ENCODE measurements at places on chromosomes 6 and 20.

DNA sequence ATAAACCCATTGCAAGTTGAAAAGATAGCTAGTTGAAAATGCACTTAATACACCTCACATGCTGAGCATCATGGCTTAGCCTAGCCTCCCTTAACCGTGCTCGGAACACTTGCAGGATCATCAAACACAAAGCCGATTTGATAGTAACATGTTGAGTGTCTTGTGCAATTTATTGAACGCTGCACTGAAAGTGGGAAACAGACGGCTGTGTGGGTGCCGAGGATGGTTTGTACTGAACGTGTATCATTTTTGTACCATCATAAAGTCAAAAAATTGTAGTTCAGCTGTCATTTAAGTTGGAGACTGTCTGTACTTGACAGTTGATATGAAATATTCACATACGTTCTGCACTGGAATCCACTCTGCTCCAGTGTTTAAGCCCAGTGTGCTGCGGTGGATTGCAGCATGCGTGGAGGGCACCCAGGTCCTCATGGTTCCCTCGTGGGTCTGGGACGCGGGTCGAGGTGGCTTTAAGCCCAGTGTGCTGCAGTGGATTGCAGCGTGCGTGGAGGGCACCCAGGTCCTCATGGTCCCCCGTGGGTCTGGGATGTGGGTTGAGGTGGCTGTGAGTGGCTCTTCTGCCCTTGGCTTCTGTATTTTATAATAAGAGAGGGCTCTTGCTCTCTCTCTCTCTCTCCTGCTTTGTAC is 77.0 kb downstream of the CDH4 start:
- no peak for DNase-seq

- no peak for DNase-seq
Observed at GRCh38 chr6:35561113-35561512, 48.4 kb upstream of the TULP1 start.

GRCh38 chr6:17352302-17352701 is 41.1 kb upstream of the CAP2 start:
- no peak for DNase-seq

DNA sequence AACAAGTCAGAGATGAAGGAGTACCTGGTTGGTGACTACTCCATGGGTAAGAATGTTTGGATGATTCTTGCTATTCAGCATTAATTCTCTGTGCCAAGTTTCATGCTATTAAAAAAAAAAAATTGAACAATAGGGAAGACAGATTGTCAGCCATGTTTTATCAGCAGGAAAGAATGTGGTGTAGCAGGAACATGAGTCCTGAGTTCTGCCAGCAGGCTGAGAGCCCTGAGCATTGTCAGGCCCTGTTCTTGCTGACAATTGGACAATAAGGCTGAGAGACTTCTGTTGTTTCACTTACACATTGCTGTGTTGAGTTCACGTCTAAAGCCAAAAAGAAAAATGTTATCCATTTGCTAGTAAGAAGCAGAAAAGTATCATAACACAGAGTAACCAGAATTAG is 70.4 kb upstream of the SMIM28 start:
- DNase-seq = no peak

DNA sequence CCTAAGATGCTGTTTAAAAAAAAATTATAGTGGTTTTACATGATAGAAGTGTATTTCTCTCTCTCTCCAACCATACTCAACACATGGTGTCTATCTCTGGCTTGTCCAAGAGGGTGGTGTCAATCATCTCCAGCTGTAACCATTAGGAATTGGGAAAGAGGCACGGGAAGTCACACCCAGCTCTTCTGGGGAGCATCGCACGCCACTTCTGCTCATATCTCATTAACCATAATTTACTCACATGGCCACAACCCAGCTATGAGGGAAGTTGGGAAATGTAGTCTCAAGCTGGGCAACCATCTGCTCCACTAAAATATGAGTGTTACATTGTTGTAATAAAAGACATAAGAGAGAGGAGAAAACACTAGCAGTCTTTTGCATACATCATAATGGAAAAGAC is 30.4 kb upstream of the TSHZ2 start:
- DNase-seq = no peak

- DNase-seq = peak; percentile 32
Observed at GRCh38 chr6:24775520-24776058, 852 bp downstream of the GMNN start.

- no peak for DNase-seq
Observed at GRCh38 chr6:33816911-33817310, 13.1 kb upstream of the MLN start.

- peak; percentile 69 for DNase-seq
Observed at GRCh38 chr6:35497571-35498421, 917 bp upstream of the TEAD3 start.

DNA sequence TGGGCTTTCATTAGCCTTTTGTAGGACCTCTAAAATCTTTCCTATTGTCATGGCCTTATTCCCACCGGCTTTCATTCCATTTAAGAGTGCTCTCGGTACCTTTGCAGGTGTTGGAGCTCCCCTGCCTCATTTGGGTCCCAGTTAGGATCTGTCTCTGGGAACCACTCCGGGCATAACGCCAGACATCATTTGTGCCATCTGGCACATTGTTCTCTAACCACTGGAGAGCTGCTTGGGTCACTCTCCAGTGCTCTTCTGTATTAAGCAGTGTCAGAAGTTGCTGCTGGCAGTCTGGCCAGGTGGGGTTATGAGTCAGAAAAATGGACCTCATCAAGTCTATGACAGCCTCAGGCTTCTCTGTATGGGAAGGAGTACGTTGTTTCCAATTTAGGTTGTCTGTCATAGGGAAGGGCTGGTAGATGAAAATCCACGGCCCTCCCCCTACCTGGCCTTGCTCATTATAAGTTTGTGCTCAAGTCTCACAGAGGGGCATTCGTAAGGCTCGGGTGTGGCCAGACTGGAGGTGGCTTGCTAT is 62.9 kb upstream of the MOCS1 start:
- DNase-seq = no peak

DNA sequence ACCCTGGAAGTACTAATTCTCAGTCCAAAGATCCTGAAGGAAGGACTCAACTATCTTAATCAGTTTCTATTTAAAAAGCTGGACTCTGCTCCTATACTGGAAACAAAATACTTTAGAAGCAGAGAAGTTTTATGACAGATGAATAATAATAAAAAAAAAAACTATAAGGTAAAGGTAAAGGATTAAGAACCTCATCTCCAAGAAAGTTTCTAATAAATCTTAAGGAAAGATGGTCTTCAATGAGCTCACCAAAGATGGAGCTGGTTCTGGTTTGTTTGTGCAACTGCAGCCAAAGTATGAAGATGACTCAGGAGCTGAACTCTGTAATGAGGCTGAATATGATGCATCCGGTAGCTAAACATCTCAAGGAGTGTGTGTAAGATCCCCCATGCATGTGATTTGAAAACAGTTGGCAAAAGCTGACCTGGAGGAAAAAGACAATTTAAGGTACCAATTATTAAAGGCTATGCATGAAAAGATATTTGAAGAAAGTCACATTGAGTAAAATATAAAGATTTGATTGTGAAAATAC is 25.2 kb downstream of the MED23 start:
- DNase-seq = no peak

DNA sequence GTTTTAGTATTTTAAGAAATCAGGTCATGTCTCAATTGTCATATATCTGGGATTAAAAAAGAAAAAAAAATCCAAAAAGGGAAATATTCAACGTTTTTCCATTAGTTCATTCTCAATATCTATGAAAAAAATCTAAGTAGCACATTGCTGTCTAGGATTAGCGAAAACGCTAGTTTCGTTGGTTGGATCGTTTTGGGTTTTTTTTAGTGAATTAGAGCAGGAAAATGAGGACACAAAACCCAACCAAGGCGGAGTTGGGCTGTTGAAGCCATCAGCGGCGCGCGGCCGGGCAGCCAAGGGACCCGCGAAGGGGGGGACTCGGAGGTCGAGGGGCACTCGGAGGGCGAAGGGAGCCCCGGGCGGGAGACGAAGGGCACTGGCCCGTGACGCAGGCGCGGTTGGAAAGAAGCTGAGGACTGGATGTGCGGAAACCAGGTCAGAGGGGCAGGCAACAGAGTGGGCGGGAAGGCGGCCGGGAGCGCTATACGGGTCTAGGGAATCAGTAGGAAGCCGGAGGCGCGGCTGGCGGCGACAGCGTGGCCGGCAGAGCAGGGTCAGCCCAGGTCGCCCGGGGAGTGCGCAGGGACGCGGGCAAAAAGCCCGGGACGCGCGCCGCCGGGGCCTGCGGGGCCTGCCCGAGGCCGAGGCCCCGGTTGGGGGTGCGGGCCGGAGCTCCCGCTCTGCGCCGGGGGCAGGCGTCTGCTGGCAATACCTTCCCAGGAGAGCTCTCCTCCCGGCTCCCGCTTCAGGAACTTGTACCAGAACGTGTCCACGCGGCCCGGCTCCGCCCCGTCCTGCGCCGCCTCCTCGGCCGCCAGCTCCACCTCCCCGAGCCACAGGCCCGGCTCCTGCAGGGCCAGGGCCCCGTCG is 599 bp downstream of the EPM2A start:
- DNase-seq = peak; percentile 75

DNA sequence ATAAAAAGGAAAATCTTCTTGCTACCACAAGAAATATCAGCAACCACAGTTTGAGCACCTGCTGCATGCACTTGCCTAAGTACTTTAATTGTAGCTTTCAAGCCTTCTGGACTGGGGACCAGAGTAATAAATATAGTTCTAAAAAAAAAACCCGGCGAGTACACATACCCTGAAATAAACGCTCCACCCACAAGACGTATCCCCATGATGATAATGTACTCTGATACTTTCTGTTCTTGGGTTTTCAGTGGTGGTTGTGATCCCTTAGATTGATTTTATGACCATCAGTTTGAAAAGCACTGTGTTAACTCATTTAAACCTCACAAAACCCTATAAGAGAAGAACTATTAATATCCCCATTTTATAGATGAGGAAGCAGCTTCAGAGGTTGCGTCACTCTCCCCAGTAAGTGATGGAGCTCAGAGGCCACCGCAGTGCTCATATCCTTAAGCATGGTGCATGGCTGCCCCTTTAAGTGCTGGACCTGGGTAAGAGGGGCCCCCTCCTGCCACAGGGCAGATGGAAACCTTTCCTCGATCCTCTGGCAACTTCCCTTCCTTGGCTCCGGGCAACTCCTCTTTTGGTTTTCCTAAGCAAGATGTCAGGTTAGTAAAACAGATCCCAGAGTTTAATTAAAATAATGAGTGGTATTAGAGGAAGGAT is 67.3 kb downstream of the KCNB1 start:
- no peak for DNase-seq

DNA sequence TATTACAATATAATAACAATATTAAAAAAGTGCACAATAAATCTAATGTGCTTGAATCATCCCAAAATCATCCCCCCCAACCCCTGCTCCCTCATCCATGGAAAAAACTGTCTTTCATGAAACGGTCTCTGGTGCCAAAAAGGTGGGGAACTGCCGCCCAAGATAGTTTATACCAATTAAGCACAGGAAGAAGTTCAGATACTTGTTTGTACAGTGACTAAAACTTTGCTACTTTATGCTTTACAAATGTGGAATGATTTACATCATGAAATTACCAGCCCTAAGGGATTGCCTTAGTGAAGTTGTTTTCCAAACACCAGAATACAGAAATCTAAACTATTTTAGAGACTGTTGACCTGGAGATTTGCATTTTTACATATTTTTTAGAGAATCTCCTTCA is 175.6 kb downstream of the TRIM27 start:
- no peak for DNase-seq

GRCh38 chr20:63238514-63239125 is 2.9 kb downstream of the BIRC7 start:
- no peak for DNase-seq

- DNase-seq = peak; percentile 26
Observed at GRCh38 chr20:47181056-47181862, 175.2 kb downstream of the ZMYND8 start.

DNA sequence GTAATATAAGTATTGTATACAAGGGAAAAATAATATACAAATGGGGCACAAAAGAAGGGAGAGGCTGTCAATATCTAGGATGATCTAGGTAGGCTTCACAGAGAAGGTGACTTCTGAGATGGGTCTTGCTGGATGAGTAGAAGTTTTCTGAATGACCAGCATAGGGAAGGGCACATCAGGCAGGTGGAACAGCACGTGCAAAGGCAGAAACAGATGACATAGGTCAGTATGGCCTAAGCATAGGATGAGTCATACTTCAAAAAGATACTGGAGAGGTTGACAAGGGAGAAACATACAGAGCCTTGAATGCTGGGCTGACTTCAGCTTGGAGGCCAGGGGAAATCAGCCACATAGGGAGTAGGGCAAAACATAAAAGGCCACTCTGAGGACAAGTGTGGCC is 31.9 kb upstream of the SIRPA start:
- no peak for DNase-seq

GRCh38 chr20:9514461-9515213 is at the start of gene LAMP5:
Gene LAMP5, plus strand, starts transcription at chr20:9514590. Its CDS starts 263 bp downstream, at chr20:9514853.
- DNase-seq = no peak

DNA sequence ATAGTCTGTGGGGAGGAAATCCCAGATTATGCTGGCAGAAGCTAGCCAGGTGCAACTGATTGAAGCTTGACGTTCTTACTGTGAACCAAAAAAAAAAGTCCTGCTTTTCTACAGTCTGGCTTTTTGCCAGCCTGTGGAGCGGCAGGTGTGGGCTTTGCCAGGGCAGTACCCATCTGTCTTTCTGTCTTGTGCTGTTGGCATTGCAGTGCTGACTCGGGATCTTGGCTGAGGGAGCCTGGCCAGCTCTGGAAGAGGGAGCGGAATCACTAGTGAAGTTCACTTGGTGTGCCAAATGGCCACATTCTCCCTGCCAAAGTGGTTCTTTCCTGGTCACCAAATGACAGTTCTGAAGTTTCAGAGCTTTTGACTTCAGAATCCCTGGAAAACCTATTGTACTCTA is 5.0 kb downstream of the KIF3B start:
- no peak for DNase-seq

DNA sequence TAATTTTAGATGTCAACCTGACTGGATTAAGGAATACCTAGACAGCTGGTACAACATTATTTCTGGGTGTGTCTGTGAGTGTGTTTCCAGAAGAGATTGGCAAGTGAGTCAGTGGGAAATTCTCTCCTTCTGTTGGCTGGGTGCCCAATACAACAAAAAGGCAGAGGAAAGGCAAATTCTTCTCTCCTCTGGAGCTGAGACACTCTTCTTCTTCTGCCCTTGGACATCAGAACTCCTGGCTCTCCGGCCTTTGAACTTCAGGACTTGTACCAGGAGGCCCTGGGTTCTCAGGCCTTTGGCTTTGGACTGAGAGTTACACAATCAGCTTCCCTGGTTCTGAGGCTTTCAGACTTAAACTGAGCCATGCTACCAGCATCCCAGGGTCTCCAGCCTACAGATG is 7.8 kb upstream of the BTN3A1 start:
- no peak for DNase-seq

DNA sequence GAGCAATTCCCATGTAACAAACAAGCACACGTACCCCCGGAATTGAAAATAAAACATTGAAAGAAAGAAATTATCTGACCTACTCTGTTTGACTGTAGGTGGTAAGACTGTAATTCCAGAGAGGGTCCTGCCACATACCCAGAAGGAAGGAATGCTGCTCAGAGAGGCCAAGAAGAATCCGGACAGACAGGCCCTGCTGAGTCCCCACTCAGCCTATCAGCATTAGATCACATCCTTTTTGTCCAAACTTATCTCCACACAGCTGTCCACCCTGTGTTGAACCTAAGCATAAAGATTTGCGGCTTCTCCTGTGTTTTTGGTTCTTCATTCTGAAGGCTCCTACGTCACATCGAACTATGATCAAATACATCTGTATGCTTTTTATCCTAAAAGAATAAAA is 591.9 kb downstream of the QKI start:
- DNase-seq = no peak
